ENCODE measurements at places on chromosomes 3 and 15. TPM values are rescaled to one million over a fixed set of nuclear protein-coding genes. Genes with fewer than 3 reads are reported as not detected.

- peak overlapping the region; percentile 47 for H3K4me3 ChIP-seq
- H3K4me1 ChIP-seq = peaks cover 29% of the 10 kb centered on the region
- DNase-seq = no peak
- no peaks in the 10 kb centered on the region for H3K36me3 ChIP-seq
- H3K27me3 ChIP-seq = peaks cover 24% of the 10 kb centered on the region
Observed at GRCh38 chr3:13880811-13881156, 913 bp upstream of the WNT7A start.

- no peak for DNase-seq
- H3K27ac ChIP-seq = no peak overlapping the region
- H3K4me3 ChIP-seq = no peak overlapping the region
- no peaks in the 10 kb centered on the region for H3K27me3 ChIP-seq
- H3K36me3 ChIP-seq = no peaks in the 10 kb centered on the region
- H3K4me1 ChIP-seq = no peaks in the 10 kb centered on the region
Observed at GRCh38 chr3:99199021-99199420, 297.5 kb upstream of the DCBLD2 start.

DNA sequence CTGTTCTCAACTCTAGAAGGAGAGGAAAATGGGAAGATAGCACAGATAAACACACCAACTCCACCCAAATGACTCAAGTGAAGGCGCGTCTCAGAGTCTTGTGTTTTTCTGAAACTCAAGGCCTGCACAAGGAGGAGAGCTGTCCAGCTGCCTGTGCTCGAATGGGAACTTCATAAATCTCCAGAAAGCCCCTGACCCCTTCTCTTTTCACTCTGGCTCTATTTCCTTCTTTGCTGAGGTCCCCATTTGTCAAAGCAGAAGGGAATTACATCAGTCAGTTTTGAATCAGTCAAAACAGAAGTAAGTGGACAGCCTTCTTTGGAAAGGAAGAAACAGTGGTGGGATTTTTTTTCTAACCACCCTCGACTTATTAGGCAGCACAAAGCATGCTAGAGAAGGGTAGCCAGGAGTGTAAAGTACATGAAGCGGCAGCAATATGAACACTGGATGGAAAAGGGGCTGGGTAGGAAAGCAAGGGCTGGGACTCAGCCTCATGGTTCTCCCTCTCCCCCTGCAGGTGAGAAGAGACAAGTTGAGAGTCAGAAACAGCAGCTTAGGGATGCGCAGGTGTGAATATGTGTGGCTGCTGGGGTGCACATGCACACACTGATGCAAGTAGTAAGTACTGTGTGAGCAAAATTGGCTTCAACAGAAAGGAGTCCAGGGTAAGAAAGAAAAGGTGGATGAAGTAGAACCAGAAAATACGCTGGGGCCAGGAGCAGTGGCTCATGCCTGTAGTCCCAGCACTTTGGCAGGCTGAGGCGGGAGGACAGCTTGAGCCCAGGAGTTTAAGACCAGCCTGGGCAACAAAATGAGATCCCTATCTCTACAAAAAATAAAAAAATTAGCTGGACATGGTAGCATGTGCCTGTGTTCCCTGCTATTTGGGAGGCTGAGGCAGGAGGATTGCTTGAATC, 36.6 kb upstream of the MAGEF1 start:
- no peaks in the 10 kb centered on the region for H3K27me3 ChIP-seq
- H3K4me3 ChIP-seq = no peak overlapping the region
- peaks cover 36% of the 10 kb centered on the region for H3K4me1 ChIP-seq
- DNase-seq = peak; percentile 46

GRCh38 chr3:128238184-128238489, 84.9 kb downstream of the EEFSEC start:
- no peak for DNase-seq
- H3K36me3 ChIP-seq = no peaks in the 10 kb centered on the region
- H3K27me3 ChIP-seq = no peaks in the 10 kb centered on the region

- H3K4me1 ChIP-seq = no peaks in the 10 kb centered on the region
- H3K27me3 ChIP-seq = no peaks in the 10 kb centered on the region
- no peaks in the 10 kb centered on the region for H3K36me3 ChIP-seq
Observed at GRCh38 chr3:167100200-167100599, 279.9 kb downstream of the ZBBX start.

The CA12 gene
- total RNA-seq = 1.8 TPM

The CCR8 gene
- not detected for total RNA-seq

The CALML4 gene
- total RNA-seq = 17.8 TPM

The LRTM1 gene
- not detected for total RNA-seq

All from stomach (tissue), 19 donors.